ENCODE measurements at places on chromosomes 13 and 19. TPM values are rescaled to one million over a fixed set of nuclear protein-coding genes. Genes with fewer than 3 reads are reported as not detected.

GRCh38 chr13:23671377-23671776 is 101.2 kb downstream of the TNFRSF19 start:
- DNase-seq, result no peak

- peak; percentile 50 for DNase-seq
Observed at GRCh38 chr19:13430790-13431582, 75.3 kb downstream of the CACNA1A start.

GRCh38 chr13:110495376-110495775 is 66.1 kb downstream of the RAB20 start:
- DNase-seq, result no peak

DNA sequence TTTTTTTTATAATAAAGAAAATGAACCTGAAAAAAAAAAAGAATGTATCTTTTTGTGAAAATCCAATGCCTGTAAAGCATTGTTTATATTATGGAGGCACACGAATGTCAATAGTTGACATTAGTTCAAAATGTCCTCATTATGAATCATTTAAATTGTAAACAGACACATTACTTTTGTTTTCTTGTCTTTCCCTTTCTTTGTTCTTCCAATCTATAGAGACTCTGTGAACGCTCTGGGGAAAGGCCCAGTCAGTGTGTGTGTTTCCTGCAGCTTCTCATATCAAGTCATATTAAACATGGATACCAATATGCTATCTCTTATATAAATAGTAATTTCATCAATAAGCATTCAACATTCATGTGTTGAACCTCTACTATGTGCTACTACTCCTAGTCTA is 193.1 kb downstream of the KCTD12 start:
- no peak for DNase-seq

GRCh38 chr13:99991013-99991827 is 9.6 kb downstream of the ZIC2 start:
- no peak for DNase-seq

GRCh38 chr13:31441800-31442510 is 242.2 kb downstream of the B3GLCT start:
- DNase-seq, result no peak

DNA sequence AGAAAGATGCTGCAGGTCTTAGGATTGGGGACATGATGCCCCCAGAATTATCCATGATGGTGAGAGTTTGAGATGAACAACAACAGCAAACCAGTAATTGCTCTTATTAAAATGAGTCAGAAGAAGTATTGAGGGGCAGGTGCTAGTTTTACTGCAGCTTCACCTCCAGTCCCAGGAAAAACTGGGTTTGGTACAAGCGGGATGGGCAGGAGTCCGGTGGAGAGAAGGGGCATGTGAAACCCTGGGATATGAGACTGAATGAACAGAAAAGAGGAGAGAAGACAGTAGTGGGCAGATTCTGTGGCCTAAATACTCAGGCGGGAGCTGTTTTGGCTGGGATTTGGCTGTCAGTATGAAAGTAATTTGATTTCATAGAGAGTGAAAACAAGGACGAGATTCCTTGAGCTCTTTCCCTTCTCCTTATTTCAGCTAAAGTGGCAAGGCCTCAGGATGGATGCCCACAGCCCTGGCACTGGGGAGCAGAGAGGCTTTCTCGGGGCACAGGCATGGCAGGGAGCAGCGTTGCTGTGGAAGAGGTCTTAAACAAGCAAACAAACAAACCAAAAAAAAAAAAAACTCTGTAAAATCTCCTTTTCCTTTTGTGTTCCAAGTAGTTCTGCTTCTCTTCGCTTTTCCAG is 30.7 kb downstream of the NFIX start:
- DNase-seq, result no peak

- DNase-seq, result no peak
Observed at GRCh38 chr13:66501181-66501580, 729.0 kb downstream of the PCDH9 start.

DNA sequence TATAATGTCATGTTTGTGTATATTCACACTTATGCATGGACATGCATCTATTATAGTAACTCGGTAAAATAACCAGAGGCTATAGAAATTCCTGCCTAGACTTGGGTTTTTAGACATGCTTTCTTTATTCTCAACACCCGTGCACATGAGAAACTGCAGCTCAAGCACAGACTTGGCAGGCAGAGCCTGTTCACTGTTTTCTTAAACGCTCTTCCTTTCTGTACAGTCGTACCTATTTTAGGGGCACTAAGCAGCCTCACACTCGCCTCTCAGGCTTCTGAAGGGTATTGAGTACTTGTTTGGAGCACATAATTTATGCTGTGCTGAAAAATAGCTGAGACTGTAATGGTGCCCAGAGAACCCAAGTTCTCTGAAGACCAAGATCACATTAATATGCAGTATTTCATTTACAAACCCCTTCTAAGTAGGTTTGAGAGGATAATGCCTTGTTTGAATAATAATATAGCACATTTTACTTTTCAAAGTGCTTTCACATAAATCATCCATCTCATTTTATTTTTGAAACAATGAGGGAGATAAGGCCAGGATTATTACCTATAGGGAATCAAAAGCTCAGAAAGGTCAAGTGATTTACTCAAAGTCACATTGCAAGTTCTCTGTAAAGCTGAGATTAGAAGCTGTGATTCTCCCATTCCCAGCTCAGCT is 429.9 kb downstream of the SPRY2 start:
- no peak for DNase-seq

- no peak for DNase-seq
Observed at GRCh38 chr19:19417628-19418245, 12.3 kb downstream of the GATAD2A start.

GRCh38 chr13:103066079-103066780 is at the start of gene SLC10A2:
Gene SLC10A2, minus strand, starts transcription at chr13:103066417. Its CDS starts 168 bp downstream, at chr13:103066249.
- DNase-seq, result no peak

DNA sequence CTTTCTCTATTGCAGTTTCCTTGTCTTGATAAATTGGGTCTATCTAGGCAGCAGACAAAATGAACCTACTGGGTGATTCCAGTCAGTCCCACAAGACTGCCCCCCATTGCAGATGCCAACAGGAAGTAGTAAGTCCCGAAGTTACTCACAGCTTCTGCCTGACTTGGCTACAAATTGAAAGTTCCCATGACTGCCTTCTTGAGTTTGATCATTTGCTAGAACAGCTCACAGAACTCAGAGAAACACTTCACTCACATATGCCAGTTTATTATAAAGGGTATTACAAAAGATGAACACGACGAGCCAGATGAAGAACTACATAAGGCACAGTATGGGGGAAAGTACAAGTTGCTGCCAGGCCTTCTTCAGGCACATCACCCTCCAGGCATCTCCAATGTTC is 50.0 kb downstream of the TEX26 start:
- DNase-seq, result no peak

DNA sequence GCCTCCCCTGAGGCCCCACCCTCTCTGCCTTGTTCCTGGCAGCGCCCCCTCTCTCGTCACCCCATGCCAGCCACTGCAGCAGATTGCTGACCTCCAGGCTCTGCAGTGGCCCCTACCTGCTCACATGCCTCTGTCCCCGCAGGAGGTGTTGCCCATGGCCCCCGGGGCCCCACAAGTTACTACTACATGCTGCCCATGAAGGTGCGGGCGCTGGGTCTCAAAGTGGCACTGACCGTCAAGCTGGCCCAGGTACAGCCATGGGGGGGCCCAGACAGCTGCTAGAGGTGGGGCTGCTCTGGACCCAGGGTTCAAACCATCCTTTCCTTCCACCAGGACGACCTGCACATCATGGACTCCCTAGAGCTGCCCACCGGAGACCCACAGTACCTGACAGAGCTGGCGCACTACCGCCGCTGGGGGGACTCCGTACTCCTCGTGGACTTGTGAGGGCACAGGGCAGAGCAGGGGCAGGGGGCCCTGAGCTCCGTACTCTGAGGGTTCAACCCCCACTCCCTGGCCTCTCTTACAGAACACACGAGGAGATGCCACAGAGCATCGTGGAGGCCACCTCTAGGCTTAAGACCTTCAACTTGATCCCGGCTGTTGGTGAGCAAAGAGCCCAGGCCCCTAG is 6.2 kb downstream of the MRPL4 start:
- DNase-seq, result no peak

DNA sequence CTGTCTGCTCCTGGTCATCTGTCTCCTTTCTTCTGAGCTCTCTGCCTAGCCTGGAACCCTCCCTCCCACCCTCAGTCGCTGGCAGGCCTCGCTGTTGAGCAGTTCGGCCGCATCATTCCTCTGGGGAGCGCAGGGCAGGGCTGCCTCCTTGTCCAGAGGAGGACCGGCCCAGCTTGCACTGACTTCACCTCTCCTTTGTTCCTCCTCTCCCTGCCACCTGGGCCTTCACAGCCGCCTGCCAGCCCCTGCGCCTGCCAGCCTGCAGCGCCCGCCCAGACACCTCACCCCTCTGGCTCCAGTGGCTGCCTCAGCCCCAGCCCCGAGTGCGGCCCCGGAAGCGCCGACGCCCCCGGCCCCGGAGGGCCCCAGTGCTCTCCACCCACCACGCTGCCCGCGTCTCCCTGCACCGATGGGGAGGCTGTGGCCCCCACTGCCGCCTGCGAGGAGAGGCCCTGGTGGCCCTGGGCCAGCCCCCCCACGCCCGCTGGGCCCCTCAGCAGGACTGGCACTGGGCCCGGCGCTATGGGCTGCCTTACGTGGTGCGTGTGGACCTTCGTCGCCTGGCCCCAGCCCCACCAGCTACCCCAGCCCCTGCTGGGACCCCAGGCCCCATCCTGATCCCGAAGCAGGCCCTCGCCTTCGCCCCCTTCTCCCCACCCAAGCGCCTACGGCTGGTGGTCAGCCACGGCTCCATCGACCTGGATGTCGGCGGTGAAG is 7.2 kb downstream of the KMT5C start:
- DNase-seq, result no peak

GRCh38 chr19:44746946-44747738 is 1.4 kb upstream of the BCL3 start:
- no peak for DNase-seq

GRCh38 chr19:46478356-46478986 is 7.1 kb upstream of the PNMA8A start:
- DNase-seq, result no peak

GRCh38 chr13:63880705-63881104 is 2465.1 kb upstream of the PCDH20 start:
- no peak for DNase-seq

- peak; percentile 33 for DNase-seq
Observed at GRCh38 chr19:29887442-29887855, 54.6 kb upstream of the URI1 start.

- peak; percentile 54 for DNase-seq
Observed at GRCh38 chr13:35630551-35631275, 154.2 kb upstream of the MAB21L1 start.

DNA sequence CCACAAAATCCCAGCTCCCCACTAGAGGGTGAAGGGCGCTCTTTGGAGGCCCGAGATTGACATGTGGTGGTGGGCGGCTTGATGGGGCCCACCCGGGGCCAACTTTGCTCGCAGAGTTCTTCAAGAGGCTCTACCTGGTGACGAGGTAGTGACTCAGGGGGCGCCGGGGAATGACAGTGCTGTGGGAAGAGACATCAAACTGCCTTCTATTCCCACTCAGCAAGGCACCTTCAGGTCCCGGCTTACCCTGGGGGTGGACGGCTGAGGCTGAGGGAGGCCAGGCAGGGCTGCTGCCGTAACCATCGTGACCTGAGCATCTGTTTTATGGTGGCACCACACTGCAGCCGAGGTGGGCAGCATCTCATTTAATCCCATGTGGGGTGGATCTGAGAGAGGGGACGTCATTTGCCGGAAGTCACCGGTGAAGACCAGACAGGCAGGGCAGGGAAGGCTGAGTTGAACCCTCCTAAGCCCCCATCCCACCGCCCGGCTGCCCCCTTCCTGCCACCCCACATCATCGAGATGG is 1.6 kb downstream of the LINGO3 start:
- no peak for DNase-seq

GRCh38 chr13:94327318-94327717 is 152.2 kb downstream of the DCT start:
- DNase-seq, result no peak

GRCh38 chr19:1647501-1648458 is 4.6 kb downstream of the TCF3 start:
- no peak for DNase-seq

GRCh38 chr19:4038057-4038456 is 28.6 kb downstream of the ZBTB7A start:
- DNase-seq, result no peak

- peak; percentile 77 for DNase-seq
Observed at GRCh38 chr19:47765523-47766358, 12.8 kb upstream of the SELENOW start.

GRCh38 chr13:88051746-88052482 is 380.7 kb downstream of the SLITRK5 start:
- no peak for DNase-seq

DNA sequence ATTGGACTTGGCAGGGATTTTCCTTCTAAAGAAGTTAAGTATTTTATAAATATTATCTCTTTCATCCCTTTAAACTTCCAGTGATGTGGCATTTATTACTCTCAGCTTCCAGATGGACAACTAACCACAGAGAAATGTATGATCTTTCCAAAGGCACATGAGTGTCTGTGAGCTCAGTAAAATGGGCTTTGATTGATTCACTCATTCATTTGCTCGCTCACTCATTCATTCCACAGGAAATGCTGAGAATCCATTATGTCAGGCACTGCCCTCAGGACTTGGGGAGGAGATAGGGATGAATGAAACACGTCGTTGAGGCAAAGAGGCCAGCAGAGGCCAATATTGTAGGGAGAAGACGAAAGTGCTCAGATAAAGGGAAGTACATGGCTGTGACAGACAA is 359.3 kb downstream of the EFNB2 start:
- DNase-seq, result peak; percentile 14

DNA sequence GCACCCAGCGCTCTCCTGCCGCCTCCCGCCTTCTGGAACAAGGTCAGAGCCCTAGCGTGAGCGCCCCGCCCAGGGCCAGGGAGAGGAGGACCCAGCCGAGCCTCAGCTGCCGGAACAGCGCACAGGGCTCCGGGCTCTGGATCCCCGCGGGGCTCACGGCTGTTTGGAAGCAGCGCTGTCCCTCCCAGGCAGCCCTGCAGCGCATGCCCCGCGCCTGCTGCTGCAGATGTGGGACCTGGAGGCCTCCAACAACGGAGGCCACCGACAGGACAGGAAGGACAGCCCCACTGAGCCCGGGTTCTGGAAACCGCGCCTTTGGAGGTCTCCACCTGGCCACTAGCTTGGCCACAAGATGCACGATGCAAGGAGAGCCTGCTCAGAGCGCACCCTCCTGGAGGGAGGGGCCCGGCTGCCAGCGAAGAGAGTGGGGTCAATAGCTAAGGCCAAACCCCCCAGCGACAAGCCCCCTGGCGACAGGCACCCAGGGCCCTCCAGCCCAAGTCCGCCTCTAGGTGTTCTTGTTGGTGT is 12.6 kb downstream of the ZSCAN18 start:
- no peak for DNase-seq

GRCh38 chr19:13574933-13575332 is 68.7 kb upstream of the CACNA1A start:
- DNase-seq, result no peak

THSD8 gene
- not detected for total RNA-seq

CCL25 gene
- total RNA-seq, result not detected

LAIR1 gene
- total RNA-seq, result not detected

RNF126 gene
- total RNA-seq, result 18.9 TPM

CD70 gene
- total RNA-seq, result not detected

ZNF547 gene
- 2.3 TPM for total RNA-seq

KANK3 gene
- total RNA-seq, result 52.8 TPM

NLRP9 gene
- total RNA-seq, result not detected

LGALS16 gene
- total RNA-seq, result not detected

CACTIN gene
- 18.6 TPM for total RNA-seq

CCDC122 gene
- total RNA-seq, result 2.1 TPM

ADGRE3 gene
- total RNA-seq, result not detected

LHB gene
- total RNA-seq, result 0.89 TPM

SLC6A16 gene
- 0.51 TPM for total RNA-seq

RCBTB2 gene
- 15.6 TPM for total RNA-seq

ZNF135 gene
- total RNA-seq, result 0.64 TPM

RFX1 gene
- 3.8 TPM for total RNA-seq

MBD3L3 gene
- not detected for total RNA-seq
